ENCODE measurements at places on chromosomes 2 and 18.
A peak's percentile ranks its signal among the peaks of the same experiment; 100 is the strongest.

- no peak for DNase-seq
Measured at GRCh38 chr2:204228169-204228886, 291.8 kb downstream of the ICOS start.

DNA sequence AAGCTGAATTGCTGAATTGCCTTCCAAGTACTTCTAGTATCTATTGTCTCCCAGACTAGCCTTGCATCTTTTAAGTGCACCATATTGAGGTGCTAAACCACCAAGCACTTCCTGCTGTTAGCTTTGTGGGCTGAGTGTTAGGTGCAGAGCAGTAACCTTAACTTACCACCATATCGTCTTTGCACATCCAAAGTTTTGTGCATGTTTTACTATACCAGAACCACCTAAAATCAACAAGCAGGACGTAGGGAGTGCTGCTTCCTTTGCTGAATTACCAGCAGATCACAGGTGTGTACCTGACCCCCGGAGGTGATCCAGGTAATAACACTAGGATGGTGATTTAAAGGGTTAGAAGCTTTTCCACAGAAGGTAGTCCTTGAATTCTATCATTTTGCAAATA, 359.9 kb upstream of the HNRNPA3 start:
- DNase-seq, result no peak

- peak; percentile 32 for DNase-seq
Measured at GRCh38 chr2:206084870-206085741, 868 bp downstream of the INO80D start.

GRCh38 chr2:25417715-25418369, 76.1 kb upstream of the DNMT3A start:
- peak; percentile 47 for DNase-seq

DNA sequence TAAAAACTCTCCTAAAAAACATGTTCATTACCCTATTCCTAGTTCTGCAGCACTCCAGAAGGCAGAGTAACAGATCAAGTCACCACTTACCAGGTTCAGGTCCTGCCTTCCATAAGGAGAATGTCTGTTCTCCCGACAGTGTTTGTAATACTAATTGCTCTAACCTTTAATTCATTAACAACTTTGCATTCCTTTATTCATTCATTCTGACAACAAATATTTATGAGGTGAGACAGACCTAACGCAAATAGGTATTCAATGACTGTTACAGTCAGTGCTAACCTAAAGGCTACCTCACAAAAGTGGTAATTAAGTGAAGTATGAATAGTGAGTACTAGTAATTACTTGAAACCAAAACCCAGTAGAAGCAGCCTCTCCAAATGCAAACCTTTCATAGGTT, 224.0 kb downstream of the AFF3 start:
- DNase-seq, result no peak

GRCh38 chr2:111982822-111983221, 72.2 kb upstream of the TMEM87B start:
- no peak for DNase-seq

GRCh38 chr2:23503682-23504081, 118.7 kb downstream of the KLHL29 start:
- no peak for DNase-seq

GRCh38 chr2:66281980-66282379, 152.9 kb upstream of the MEIS1 start:
- DNase-seq, result no peak

DNA sequence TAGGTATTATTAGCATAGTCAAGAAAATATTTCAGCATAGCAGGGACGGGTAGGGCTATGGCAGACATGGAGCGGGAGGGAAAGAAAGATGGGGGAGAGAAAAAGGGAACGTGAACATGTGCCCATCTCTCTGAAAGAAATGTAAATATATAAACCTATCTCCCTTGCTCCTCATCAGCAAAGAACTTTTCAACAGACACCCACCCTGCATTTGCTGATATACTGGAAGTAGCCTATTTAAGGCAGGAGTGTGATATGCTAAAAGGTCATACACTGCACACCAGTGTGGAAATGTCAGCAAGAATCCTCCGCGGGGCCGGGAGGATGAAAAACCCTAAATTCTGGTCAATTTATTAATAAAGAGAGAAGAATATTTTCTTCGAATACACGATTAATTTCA, 1.7 kb downstream of the MBOAT2 start:
- no peak for DNase-seq

DNA sequence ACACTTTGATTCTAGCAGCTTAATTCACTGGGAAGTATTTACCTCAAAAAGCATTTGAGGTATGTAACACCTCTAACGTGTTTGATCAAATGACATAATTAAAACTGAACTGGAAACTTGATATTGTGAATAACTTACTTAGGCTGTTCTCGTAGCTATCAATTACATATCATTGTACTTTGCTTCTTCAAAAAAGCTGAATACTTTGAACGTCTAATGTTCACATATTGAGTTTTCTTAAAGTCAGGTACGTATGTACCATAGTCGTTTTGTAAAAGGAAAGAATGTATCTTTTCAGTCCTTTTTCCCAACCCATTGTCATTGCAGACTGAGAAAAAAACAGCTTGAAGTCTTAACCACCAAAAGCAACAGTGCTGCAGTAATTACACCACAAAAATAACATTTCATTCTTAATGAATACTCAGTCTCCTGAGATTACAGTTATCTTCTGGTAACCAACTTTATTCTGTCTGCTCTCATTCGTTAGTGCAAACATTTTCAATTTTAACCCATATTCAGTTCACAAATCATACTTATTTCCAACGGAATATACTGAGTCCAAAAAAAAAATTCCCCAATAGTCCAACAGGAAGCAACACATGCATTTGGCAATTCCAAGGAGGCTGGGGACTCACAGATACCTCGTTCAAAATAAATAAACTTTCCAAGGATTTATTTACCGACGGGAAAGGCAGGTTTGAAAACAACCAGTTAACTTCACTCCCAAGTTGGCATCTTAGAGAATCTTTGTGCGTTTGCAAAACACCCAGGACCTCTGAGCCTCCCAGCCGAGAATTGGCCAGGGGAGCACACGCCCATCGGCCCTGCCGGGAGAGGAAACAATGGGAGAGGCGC, 1.1 kb downstream of the CHN1 start:
- no peak for DNase-seq

GRCh38 chr2:160308476-160308875, 108.4 kb upstream of the ITGB6 start:
- no peak for DNase-seq

DNA sequence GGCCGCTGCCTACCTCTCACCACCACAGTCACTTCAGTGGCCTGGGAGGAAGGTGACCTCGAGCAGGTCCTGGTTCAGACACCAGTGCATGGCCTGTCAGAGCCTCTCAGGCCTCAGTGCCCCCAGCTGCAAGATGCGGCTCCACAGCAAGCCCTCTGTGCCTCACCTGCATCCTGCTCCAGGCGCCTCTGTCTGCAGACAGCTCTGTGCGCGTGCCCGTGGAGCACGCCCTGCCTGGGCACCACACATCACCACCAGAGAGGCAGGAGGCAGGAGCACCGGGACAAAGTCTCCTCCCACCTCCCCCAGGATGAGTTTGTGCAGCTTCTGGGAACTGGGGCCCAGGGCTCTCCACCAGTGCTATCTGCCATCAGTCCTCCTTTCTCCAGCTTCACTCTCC, 98.7 kb downstream of the TFCP2L1 start:
- DNase-seq, result no peak

GRCh38 chr2:30481323-30481800, 34.3 kb downstream of the LCLAT1 start:
- peak; percentile 46 for DNase-seq

GRCh38 chr18:74571895-74572680, 25.6 kb upstream of the ZNF407 start:
- DNase-seq, result no peak

- DNase-seq, result no peak
Measured at GRCh38 chr18:11850821-11851145, 430 bp upstream of the CHMP1B start.

GRCh38 chr2:241267249-241268067, 48.0 kb downstream of the HDLBP start:
- no peak for DNase-seq

DNA sequence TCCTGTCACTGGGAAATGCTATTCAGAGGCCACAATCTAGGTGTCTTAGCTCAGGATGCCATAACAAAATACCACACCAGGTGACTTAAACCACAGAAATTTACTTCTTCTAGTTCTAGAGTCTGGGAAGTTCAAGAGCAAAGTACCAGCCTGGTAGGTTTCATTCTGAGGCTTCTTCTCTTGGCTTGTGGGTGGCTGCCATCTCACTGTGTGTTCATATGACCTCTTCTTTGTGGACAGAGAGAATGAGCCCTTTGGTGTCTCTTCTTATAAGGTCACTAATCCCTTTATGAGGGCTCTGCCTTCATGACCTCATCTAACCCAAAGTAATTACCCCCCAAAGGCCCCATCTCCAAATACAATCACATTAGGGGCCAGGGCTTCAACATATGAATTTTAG, 57.3 kb downstream of the RHOB start:
- DNase-seq, result no peak

DNA sequence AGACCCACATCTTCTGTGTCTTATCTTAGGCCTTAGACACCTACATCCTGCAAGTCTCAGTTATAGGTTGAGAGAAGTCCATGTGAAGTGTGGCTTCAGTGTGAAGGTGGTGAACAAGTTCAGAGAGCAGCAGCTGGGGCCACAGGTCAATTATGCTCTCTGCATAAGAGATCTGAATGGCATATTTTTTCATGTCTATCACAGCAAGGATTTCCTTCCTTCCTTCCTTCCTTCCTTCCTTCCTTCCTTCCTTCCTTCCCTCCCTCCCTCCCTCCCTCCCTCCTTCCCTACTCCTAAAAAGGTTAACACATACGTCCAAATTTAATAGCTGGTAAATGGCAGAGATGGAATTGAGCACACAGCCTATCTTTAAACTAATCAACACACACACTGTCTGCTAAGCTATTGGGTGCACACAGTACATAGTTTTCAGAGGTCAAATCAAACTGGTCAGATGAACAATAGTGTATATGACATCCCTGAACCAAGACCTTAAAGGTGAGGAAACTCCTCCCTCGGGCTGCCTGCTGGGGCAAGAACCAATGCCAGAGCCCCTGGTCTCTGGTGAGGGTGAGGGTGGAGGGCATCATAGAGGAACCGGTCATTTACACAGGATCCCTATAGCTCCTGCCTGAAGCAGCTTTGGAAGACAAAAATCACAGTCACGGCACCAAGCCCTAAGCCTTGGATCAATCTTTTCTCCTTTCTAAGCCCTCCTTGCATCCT, 240.9 kb downstream of the ICOS start:
- no peak for DNase-seq

DNA sequence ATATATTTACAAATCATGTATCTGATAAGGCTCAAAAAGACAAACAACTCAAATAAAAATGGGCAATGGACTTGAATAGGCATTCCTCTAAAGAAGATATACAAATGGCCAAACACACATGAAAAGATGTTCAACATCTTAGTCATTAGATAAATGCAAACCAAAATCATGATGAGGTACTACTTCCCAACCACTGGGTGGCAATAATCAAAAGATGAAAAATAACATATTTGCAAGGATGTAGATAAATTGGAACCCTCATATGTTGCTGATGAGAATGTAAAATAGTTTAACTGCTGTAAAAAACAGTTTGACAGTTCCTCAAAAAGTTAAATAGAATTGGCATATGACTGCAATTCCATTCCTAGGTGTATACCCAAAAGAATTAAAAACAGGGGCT, 132.3 kb downstream of the TTC32 start:
- DNase-seq, result peak; percentile 2

DNA sequence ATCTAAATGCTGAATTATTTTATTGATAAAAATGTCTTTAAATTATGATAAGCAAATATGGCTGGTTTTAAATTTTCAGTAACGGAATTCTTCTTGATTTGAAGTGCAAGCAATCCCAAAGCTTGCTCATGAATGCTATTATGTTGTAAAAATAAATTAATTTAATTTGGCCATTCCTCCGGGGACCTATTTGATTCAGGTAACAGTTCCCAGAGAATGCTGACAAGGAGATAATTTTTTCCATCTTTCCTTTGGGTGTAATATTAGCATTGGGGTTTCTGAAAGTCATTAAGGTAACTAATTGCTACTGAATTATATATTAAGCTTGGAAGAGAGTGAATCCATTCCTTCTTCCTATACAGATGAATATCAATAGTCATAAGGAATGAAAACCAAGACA, 12.5 kb upstream of the RMDN2 start:
- no peak for DNase-seq

- DNase-seq, result no peak
Measured at GRCh38 chr2:217833439-217833838, 169.4 kb downstream of the TNS1 start.
